ENCODE measurements at places on chromosomes 7 and 10.

DNA sequence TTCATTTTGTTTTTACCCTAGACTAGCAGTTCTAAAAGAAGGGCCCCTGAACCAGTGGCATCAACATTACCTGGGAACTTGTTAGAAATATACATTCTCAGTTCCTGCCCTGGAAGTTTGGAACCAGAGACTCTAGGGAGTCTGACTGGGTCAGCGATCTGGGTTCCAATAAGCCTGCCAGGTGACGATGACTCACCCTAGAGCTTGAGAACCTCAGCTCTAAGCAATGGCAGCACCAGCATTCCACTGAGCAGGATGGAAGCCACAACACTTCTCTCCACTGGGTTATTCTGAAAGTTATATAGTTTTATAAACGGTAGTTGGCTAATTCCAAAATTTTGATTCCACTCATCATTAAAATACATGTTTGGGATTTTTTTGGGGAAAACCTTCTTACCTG, 97.0 kb upstream of the AMPH start:
- no peak for DNase-seq

- no peak for DNase-seq
These were observed 84.4 kb downstream of the DNAJC1 start for GRCh38 chr10:21919117-21919516.

DNA sequence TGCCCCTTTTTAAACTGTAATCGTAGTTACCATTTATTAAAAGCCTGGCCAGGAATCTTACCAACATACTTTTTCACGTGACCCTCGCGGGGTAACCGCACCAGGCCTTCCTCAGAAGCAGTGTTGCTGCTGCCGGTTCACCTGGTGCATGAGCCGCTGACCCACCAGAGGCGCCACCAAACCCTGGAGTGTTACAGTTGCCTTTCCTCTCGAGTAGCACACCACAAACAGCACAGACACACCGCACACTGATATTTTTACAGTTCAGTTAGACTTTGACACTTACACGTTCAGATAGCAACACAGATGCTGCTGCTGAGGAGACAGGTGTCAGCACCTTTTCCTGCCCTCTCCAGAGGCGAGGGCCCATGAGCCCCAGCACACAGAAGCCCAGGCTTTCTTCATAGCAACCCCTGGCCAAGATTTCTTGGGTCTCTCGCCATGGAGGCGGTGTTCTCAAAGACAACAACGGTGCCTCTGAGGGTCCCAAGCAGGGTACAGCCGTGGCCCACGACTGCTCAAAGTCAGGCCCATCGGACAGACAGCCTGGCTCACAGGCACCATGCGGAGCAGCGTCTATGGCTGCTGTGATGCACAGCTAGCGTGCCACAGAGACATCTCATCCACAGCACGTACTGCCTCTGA, 123.1 kb downstream of the DIP2C start:
- no peak for DNase-seq

DNA sequence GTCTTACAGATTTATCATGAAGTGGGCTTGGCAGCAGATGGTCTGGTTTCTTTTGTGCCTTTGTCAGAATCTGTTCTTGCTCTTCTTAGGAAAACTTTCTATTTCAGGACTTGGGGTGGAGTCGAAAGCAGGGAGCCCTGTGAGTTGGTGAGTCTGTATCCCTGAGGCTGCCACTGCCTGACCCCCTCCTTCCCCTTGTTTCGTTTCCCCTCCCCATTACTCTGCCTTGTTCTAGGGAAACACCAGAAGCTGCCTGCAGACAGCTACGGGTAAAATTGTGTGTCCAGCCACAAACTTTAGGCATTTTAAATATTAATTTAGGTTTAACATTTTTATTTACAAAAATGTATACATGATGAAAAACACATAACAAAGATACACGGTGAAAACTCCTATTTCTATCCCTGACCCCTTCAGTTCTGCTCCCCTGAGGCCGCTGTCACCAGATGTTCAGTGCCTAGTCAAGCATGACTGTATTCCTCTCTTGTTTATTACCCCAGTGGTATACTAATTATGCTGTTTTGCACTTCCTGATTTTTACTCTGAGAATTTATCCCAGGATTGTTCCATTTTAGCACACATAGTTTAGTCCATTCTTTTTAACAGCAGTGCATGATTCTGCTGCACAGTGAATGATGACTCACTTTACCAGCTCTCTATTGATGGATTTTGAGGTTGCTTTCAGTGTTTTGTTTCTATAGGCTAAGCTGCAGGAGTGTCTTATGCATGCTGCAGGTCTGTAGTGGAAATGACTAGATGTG, 9.1 kb downstream of the TSPAN14 start:
- DNase-seq, result no peak

DNA sequence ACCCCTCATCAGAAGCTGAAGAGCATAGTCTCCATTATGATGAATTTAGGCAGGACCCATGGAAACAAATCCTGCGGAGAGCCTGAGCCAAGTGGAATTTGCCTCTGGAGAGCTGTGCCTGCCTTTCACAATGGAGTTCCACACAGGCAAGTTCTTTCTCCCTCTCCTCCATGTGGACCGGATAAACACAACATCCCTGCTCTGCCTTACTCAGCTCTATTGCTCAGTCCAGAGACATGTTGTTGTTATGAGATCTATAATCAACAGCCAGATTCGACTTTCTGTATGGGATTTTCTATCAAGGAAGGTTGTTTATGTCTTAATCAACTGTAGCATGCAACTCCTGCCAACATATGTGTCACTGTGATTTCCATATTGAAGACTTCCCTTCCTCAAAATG, 59.5 kb upstream of the ELMO1 start:
- no peak for DNase-seq

- no peak for DNase-seq
These were observed 73.4 kb upstream of the NAMPT start for GRCh38 chr7:106358103-106358663.

- no peak for DNase-seq
These were observed 22.7 kb upstream of the TMEM254 start for GRCh38 chr10:80055760-80056159.

All from stimulated activated CD4-positive, alpha-beta T cell treated with anti-CD3 and anti-CD28 coated beads, TNF-alpha, amount 100 ng/mL, for 24 hours (primary cell).